ENCODE measurements at places on chromosomes 12 and 14. TPM values are rescaled to one million over a fixed set of nuclear protein-coding genes. Genes with fewer than 3 reads are reported as not detected.

The DACT1 gene
- polyA plus RNA-seq = 5.8 TPM

The TDRD9 gene
- 0.09 TPM for polyA plus RNA-seq

The FSCB gene
- not detected for polyA plus RNA-seq

The GLI1 gene
- 3.6 TPM for polyA plus RNA-seq

The ATL1 gene
- 6.0 TPM for polyA plus RNA-seq

The GPHN gene
- polyA plus RNA-seq = 6.6 TPM

The DCN gene
- 792 TPM for polyA plus RNA-seq

The BATF gene
- polyA plus RNA-seq = not detected

The ZC3H10 gene
- 1.5 TPM for polyA plus RNA-seq

The PTPRQ gene
- polyA plus RNA-seq = 0.80 TPM

The DPY19L2 gene
- 0.90 TPM for polyA plus RNA-seq

The CMKLR1 gene
- polyA plus RNA-seq = not detected

The RNF212B gene
- polyA plus RNA-seq = not detected

The SDSL gene
- 13.4 TPM for polyA plus RNA-seq

The C12orf54 gene
- polyA plus RNA-seq = not detected

The AVPR1A gene
- polyA plus RNA-seq = not detected

The BEGAIN gene
- polyA plus RNA-seq = 1.2 TPM

The ZC2HC1C gene
- 0.36 TPM for polyA plus RNA-seq

The SPIC gene
- polyA plus RNA-seq = not detected

The DENR gene
- polyA plus RNA-seq = 24.5 TPM

The RFLNA gene
- polyA plus RNA-seq = not detected

The PRR4 gene
- polyA plus RNA-seq = 1.7 TPM

The GPR84 gene
- polyA plus RNA-seq = not detected

The VWF gene
- polyA plus RNA-seq = 0.09 TPM

The RASSF9 gene
- 0.09 TPM for polyA plus RNA-seq

The LHX5 gene
- not detected for polyA plus RNA-seq

The ERBB3 gene
- polyA plus RNA-seq = 1.4 TPM

The ACVRL1 gene
- polyA plus RNA-seq = 6.4 TPM

The NUP107 gene
- 33.7 TPM for polyA plus RNA-seq

The FAIM2 gene
- 5.3 TPM for polyA plus RNA-seq

The FAM234B gene
- polyA plus RNA-seq = 3.6 TPM

The IFI27L1 gene
- polyA plus RNA-seq = 24.3 TPM

The CPNE6 gene
- polyA plus RNA-seq = not detected

The CDKL1 gene
- 1.9 TPM for polyA plus RNA-seq

The KSR2 gene
- not detected for polyA plus RNA-seq

The FOXN4 gene
- polyA plus RNA-seq = not detected

The RFX4 gene
- polyA plus RNA-seq = not detected

The KRT1 gene
- polyA plus RNA-seq = not detected

The TMBIM4 gene
- 33.7 TPM for polyA plus RNA-seq

The ERGIC2 gene
- 32.7 TPM for polyA plus RNA-seq

The ESRRB gene
- not detected for polyA plus RNA-seq

The HCAR1 gene
- polyA plus RNA-seq = 0.03 TPM

The KRT71 gene
- not detected for polyA plus RNA-seq

The SMOC1 gene
- 3.2 TPM for polyA plus RNA-seq

The PTPRR gene
- polyA plus RNA-seq = 0.21 TPM

The DNAH10 gene
- 0.22 TPM for polyA plus RNA-seq

The RXYLT1 gene
- 9.5 TPM for polyA plus RNA-seq

The CEBPE gene
- not detected for polyA plus RNA-seq

The CLEC4C gene
- polyA plus RNA-seq = not detected

The ACOT2 gene
- polyA plus RNA-seq = 34.9 TPM

The PDE3A gene
- 0.01 TPM for polyA plus RNA-seq

The LTB4R2 gene
- 1.7 TPM for polyA plus RNA-seq

All from IMR-90 (cell line).